ENCODE measurements at places on chromosomes 6 and 20. TPM values are rescaled to one million over a fixed set of nuclear protein-coding genes. Genes with fewer than 3 reads are reported as not detected.

DNA sequence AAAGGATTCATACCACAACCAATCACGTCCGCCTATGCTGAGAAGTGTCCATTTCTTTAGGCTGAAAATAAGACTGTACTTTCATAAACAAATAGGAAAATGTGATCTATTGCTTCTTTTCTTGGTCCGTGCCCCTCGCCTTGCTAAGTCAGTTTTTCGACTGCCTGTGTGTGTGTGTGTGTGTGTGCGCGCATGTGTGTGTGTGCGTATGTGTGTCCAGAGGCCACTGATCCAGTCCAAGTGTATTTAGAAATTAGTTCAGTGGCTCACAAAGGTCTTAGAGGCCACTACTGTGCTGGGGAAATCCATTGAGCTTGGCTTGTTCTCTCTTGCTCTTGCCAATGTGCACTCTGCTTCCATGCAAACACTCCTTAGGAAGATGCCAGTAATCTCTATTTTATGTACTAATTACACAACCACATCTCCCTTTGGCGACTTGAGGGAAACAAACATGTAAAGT lies 50.5 kb downstream of the SLC22A23 start:
- no peak for DNase-seq

GRCh38 chr6:15387118-15387517 lies 141.2 kb downstream of the JARID2 start:
- DNase-seq, result no peak

Gene CCM2L
- 6.4 TPM for polyA plus RNA-seq

Gene SLC24A3
- polyA plus RNA-seq, result 0.81 TPM

Gene C20orf96
- polyA plus RNA-seq, result 29.0 TPM

Gene PKHD1
- polyA plus RNA-seq, result 0.02 TPM

Gene OTOR
- not detected for polyA plus RNA-seq

Gene DEFB114
- polyA plus RNA-seq, result not detected

Measured in GM23338 (cell line).